ENCODE measurements at places on chromosomes 6 and 20. TPM values are rescaled to one million over a fixed set of nuclear protein-coding genes. Genes with fewer than 3 reads are reported as not detected.

The NFKBIE gene
- total RNA-seq, result 4.7 TPM

DNA sequence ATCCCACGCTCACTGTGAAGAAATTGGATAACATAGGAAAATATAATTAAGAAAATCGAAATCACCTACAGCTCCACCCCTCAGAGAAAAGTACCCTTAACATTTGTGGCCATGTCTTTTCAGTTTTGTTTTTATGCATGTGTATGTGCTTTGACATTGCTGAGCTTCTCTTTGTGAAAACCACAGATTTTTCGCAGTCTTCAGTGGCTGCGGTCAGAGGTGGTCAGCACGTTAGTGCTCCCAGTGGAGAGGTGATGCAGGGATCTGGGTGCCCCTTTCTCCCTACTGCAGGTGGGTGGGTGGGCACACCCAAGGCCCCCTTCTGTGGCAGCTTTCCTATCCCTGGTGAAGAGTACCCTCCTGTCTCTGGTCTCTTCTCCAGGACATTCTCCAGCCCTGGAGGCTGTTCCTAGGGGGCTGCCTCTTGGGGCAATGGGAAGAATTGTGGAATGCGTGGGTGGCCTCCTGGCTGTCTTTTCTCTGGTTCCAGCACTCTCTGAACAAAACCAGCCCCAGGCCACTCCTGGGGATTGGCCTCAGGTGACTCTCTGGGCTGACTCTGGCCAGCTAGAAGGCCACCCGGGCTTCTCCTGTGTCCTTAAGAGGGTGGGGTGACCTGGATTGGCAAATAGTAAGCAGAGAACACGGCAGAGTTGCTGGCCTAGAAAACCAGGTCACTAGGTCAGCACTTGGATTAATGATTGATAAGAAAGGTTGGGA lies 49.8 kb upstream of the FANCE start:
- DNase-seq, result no peak

- DNase-seq, result no peak
These were observed 9.8 kb downstream of the CTSZ start for GRCh38 chr20:58997141-58997770.

DNA sequence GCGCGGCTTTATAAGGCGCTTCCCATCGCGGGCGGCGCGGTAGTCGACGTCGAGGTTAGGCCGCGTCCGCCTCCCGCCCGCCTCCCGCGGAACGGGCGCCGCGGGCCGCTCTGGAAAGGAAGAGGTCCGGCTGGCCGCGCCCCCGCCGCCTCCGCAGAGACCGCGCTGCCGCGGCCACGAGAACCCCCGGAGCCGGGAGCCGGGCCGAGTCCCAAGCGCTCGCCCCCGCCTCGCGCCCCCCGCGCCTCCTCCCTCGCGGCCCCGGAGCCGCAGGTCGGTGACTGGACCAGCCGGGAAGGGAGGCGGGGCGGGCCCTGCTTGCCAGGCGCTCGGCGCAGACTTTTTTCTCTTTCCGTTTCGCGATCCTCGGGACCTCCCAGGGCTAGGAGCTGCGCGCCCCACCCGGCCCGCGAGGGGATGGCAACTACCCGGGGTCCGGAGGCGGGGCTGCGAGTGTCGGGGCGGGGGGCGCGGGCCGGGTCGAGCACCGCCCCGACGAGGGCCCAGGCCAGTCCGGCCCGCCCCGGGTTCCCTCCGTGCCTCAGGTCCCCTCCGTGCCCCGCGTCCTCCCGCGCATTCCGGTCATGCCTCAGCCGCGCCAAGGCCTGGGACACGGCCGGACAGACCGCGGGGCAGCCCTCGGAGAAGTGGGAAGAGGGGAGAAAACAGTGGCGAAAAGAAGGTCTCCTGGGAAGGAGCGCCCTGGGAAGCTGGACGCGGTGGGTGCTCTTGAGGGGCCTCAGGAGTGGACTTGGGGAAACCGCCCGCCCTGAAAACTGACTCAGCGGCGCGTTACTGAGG lies 417 bp upstream of the PXDC1 start:
- peak; percentile 78 for DNase-seq

DNA sequence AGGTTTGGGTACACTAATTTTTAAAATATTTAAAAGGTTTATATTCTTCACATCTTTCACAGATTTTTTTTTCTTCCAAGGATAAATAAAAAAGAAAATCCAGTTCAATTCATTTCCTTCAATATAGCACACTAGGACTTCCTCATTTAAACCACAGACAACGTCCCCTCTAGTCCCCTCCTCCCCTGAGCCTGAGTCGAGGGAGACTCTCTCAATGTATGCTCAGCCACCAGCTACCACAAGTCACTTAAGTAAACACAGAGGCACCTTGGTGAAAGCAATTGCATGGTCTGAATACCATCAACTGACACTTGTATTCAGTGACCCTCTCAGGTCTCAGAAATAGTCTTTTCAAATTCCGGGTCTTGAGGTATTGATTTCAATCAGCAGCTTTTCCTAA lies 88.6 kb downstream of the SIM1 start:
- DNase-seq, result no peak

GRCh38 chr6:159134701-159135364 lies 34.4 kb upstream of the FNDC1 start:
- peak; percentile 36 for DNase-seq

GRCh38 chr6:4259391-4259790 lies 124.0 kb upstream of the ECI2 start:
- DNase-seq, result peak; percentile 34

GRCh38 chr20:39946053-39946810 lies 742.8 kb downstream of the MAFB start:
- no peak for DNase-seq

The C20orf144 gene
- total RNA-seq, result 0.16 TPM

The PLA2G7 gene
- 3.0 TPM for total RNA-seq

GRCh38 chr20:62423326-62423706 lies 4.0 kb downstream of the RBBP8NL start:
- DNase-seq, result no peak

DNA sequence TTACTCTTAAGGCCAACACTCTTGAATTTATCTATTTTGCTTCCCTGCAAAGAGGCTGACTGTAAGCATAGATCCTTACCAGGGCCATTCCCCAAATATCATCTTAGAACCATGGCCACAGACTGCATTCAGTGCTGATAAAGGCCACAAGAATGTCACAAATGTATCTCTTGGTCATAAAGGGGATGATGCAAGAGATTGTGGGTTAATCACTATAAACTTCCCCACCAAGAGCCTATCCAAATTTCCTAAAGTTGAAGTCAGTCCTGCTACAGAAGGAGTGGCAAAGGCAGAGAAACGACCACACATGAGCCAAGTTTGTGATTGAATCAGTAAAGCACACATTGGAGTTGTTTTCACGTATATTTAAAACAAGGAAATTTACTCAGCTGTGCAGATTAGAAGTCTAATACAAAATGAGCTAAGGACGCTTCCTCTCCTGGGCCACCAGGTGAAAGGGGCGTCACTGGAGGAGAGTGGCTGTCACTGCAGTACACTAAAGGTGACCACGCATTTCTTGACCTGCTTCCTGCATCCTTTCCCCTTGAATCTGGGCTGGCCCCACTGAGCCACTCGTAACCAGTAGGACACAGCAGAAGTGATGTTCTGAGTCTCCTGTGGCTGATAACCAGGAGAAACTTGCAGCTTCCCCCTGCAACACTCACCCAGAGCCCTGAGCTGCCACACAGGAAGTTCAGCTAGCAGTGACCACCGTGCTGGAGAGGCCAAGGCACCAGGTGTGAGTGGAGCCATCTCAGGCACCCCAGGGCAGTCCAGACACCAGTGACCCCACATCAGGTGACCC lies 181.9 kb downstream of the SYNDIG1 start:
- DNase-seq, result peak; percentile 59
